ENCODE measurements at places on chromosomes 12 and 14.
A peak's percentile ranks its signal among the peaks of the same experiment; 100 is the strongest.

- no peak for DNase-seq
Observed at GRCh38 chr14:106269029-106269428, 742.6 kb downstream of the TMEM121 start.

- DNase-seq = no peak
Observed at GRCh38 chr12:53077030-53077429, 2.2 kb downstream of the SPRYD3 start.

DNA sequence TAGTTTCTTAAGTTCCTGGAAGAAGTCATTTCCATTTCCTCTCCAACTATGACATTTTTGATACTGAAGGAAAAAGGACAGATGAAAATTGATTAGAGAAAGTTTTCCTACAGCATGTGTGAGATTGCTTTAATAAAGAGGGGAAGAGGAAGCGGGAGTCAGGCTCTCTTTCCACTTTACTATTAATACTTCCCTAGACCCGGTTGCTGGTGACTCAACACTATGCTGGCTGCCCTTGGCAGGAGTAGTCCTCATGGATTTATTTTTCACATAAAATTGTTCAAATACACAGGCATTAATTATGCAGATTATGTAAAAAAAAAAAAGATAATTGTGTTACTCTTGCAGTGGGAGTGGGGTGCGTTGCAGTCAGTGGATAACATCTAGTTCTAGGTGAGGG lies 293.4 kb downstream of the EGLN3 start:
- no peak for DNase-seq

- no peak for DNase-seq
Observed at GRCh38 chr14:59782760-59783159, 87.8 kb downstream of the RTN1 start.

DNA sequence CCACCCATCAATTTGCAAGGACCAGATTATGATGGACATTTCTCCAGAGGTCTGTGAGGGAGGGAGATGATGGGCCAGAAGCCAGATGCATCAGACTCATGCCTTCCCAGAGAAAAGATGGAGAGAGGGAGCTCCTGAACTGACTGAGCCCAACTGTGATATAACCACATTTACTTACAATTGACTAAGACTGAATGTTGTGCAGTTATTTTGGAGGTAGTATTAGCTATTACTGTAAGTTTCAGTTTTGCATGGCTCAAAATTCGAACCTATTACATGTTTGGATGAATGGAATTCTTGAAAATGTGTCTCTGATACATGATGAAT lies 211.1 kb upstream of the SFSWAP start:
- DNase-seq = no peak

- DNase-seq = no peak
Observed at GRCh38 chr12:81083906-81084513, 6.1 kb downstream of the ACSS3 start.

GRCh38 chr12:62603061-62603810 lies 136.6 kb downstream of the MON2 start:
- DNase-seq = peak; percentile 87

DNA sequence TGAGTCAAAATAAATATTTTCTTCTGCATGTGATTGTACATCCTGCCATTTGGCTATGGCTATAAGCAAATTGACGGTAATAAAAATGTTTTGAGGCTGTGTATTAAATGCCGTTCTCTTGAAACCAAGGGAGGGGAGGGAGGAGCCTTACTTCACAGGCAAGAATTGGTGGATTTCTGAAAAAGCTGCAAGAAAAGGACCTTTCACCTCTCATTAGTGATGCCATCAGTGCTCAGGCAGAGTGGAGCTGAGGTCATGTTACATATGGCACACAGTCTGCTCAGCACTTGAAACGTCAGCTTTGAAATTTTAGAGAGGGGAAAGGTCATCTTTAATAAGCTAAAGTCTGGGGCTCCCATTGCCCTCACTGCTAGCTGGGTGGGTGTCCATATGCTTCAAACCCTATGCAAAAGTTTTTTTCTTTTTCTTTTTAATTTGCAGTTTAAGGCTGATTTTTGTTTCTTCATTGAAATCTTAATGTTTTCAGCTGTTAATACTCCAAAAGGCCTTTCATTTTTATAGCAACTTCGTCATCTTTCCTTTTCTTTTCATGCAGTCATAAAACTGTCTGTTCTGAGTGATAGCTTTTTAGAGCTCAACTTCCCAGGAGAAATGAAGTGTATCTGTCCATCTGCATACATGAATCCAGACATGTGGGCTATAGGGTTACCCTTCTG lies 9.8 kb upstream of the SIX1 start:
- DNase-seq = no peak

GRCh38 chr14:100388103-100389054 lies 65.2 kb downstream of the SLC25A47 start:
- DNase-seq = peak; percentile 58

- DNase-seq = peak; percentile 86
Observed at GRCh38 chr12:118376089-118377020, at the start of gene SUDS3. TSS of gene SUDS3 (plus strand) at chr12:118376555. CDS start at chr12:118376692, 137 bp downstream.

DNA sequence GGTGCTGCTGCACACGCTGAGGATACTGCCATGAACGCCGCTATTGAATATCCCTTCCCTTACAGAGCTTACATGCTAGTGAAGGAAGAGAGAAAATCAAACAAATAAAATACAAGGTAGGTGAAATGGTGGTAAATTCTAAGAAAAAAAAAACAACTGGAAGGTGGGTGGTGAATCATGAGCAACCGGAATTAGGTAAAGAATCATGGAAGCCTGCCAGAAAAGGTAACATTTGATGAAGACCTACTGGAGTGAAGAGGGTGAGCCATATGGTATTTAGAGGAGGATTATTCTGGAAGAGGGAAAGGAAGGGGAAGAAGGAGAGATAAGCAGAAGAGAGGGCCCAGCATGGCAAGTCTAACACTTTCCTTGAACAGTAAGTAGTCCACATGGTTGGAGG lies 76.1 kb downstream of the LRIG3 start:
- no peak for DNase-seq

- no peak for DNase-seq
Observed at GRCh38 chr12:3662521-3662921, 90.4 kb downstream of the CRACR2A start.

DNA sequence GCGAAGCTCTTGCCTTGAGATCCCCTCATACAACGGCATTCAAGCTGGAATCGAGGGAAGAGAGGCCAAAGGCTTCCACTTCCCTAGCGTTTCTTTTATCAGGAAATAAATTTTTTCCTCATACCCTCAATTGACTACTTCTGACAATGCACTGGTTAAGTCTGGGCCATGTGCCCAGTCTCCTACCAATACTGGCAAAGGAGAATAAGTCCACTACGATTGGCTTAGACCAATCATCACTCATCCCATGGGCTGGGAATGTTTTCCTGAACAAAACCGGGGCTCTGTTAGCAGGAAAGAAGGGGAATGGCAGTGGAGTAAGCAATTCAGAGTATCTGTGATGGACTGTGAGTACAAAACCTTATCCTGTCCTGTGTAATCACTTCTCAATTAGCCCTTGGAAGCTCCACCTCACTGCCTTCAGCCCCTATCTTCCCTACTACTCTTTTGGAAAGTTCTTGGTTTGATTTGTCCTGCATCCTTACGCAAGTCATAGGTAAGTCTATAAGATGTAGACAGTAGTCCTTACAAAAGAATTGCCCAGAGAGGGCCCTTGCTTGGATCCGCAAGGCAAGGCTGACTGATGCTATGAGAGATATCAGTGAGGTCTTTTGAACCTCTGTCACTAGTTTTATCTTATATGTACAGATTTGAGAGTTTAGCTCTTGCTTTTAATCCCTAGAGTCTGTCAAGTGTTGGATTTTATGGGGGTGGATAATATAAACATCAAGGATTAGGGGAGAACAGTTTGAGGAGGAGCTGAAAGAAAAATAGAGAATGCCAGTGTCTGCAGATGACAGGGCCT lies 36.3 kb upstream of the CDK17 start:
- no peak for DNase-seq

All from left colon (tissue), 2 donors.